Activated CD4-positive, alpha-beta T cell treated with anti-CD3 and anti-CD28 coated beads, Interleukin-2, amount 10 ng/mL, durations not matched to agents 7 days and 5 days (primary cell): ENCODE measurements at places on chromosomes 4 and X. TPM values are rescaled to one million over a fixed set of nuclear protein-coding genes. Genes with fewer than 3 reads are reported as not detected.
A peak's percentile ranks its signal among the peaks of the same experiment; 100 is the strongest.

GRCh38 chr4:14716691-14717090 lies 285.6 kb upstream of the CPEB2 start:
- no peak for DNase-seq

DNA sequence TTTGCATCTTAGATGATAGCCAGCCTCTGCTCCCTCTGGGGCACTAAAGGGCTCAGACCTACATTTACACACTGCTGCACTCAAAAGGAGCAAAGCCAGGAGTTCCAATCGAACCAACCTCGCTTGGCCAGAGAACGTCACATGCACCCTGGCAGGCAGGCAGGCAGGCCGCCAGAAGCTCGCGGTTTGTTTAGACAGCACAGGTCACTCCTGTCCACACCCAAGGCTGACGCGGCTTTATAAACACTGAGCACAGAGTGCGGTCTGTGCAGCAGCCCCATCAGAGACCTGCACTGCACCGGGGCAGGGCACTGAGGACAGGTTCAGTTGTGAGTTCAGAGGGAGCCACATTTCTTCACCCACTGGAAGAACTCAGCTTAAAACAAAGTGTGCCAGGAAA lies 143.9 kb downstream of the BCOR start:
- DNase-seq, result no peak

DNA sequence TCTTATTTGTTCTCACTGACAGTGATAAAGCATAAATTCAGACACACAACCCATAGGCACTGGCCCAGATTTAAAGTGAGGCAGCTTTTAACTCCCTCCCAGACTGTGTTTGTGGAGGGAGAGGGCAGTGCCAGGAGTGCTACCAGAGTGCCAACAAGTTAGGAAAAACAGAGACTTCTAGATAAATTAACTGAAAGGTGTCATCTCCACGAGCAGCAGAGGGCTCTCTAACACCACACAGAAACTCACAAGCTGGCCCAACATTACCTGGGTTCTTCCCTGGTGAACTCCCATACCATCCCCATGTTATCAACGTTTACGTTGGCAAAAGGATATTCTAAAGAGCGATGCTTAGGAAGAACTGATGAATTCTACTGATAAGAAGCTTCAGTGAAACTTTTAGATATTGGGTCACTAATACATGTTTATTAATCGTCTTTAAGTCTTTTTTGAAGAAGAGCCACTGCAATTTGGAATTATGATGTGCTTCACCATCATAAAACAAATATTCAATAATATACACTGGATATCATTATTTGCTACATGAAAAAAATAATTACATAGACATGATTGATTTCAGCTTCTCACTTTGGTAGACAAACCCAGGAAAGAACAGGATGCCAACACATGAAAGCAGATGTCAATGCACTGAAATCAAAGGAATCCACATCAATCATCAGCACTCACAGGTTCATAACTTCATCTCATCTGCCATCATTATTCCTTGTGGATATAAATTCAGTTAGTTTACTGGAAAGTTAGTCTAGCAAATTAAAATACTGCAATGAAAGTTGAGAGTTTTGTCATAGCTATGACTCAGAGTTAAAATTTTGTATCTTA lies 121.2 kb upstream of the NAP1L5 start:
- peak; percentile 56 for DNase-seq

Gene PARM1
- not detected for total RNA-seq

DNA sequence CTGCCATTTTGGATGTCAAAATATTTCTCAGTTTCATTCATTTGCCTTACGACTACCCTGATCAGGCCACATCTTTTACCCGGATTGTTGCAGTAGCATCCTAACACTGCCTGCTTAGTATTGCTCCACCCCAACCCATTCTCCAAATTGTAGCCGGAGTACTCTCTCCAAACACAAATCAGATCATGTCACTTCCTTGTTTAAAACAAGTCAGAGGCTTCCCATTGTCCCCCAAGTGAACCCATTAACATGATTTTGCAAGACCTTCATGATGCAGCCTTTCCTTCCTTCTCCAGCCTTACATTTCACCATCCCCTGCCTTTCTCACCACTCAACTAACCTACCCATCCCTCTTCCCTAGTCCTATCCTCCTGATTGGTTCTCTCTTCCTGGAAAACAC lies 53.1 kb downstream of the FANCB start:
- DNase-seq, result no peak

DNA sequence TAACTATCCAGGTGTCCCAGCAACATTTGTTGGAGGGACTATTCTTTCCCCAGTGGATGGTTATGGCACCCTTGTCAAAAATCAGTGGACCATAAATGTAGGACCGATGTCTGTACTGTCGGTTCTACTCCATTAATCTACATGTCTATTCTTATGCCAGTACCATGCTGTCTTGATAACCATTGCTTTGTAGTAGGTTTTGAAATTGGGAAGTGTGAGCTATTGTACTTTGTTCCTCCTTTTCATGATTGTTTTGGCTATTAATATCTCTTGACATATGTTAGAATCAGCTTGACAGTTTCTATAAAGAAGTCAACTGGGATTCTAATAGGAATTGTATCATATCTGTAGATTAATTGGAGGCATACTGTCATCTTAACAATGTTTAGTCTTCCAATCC lies 112.7 kb downstream of the HNRNPD start:
- DNase-seq, result no peak

DNA sequence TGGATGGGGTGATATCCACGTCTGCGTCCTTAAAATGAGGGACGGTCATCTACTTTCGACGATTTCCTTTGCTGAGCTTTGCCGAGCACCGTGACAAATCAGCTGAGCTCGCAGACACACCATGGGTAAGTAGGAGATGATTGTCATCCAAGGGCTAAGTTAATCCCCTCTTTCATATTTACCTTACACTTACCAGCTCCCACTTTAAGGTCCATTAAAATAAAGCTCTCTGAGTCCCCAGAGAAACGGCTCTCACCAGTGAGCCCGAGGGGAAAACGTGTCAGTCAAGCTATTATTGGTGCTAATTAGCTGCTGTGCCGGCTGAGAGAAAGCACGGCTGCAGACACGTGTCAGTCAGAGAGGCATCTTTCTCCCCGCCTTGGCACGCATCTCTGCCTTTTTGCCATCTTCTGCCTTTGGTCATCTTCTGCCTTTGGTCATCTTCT lies 72.2 kb downstream of the CRLF2 start:
- no peak for DNase-seq

Gene AVPR2
- not detected for total RNA-seq

Gene GPAT3
- 4.2 TPM for total RNA-seq

Gene CDKL5
- total RNA-seq, result 1.3 TPM

Gene NDUFC1
- total RNA-seq, result 42.4 TPM

DNA sequence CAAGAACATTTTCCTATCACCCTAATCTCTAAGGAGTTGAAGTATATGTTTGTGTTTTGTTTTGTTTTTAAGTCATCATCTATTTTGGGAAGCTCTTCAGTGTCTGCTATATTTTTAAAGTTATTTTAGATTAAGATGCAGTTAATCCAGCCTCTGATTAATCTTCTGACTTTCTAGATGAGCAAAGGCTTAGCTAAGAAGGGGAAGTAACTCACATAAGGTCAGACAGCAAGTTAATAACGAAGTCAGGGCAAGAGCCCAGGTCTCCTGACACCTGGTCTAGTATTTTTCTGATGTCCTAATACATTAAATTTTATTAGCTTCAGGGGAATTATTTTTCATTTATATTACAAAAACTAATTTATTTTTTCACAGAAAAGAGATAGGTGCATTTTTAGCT lies 168.5 kb downstream of the SOWAHB start:
- DNase-seq, result no peak

Gene ARMCX1
- 0.12 TPM for total RNA-seq

DNA sequence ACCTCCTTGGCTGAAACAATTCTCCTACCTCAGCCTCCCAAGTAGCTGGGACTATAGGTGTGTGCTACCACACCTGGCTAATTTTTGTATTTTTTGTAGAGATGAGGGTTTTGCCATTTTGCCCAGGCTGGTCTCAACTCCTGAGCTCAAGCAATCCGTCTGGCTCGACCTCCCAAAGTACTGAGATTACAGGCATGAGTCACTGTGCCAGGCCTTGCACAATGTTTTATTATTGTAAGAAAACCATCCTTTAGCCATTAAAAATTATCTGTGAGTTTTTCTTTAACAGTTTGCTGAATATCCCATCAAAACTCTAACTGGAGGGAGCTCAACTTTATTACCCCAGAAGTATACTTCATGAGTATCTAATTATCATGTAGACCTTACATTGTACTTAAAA lies 900.3 kb downstream of the PCDH7 start:
- DNase-seq, result no peak

DNA sequence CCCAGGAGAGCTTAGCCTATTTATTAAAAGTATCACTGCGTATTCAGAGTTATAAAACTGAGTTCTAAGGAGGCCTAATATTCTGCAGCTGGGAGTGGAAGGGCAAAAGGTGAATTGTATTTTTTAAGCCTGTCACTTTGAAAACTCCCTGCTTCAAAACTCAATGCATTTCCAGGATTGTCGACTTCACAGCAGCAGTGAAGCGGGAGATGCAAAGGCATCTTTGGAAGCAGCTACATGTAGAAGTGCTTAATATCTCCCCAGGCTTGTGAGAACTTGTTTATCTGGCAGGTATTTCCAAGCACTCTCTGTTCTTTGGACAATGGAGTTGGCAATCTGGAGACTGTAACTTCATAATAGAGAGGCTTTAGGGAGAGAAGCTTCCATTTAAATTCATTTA lies 717.5 kb upstream of the SLIT2 start:
- DNase-seq, result no peak

GRCh38 chr4:27702730-27703431 lies 842.2 kb downstream of the STIM2 start:
- DNase-seq, result no peak

GRCh38 chr4:20106921-20107320 lies 144.8 kb upstream of the SLIT2 start:
- no peak for DNase-seq

Gene CCDC158
- total RNA-seq, result not detected

- no peak for DNase-seq
These were observed 562.8 kb upstream of the IGFBP7 start for GRCh38 chr4:57672846-57673433.

DNA sequence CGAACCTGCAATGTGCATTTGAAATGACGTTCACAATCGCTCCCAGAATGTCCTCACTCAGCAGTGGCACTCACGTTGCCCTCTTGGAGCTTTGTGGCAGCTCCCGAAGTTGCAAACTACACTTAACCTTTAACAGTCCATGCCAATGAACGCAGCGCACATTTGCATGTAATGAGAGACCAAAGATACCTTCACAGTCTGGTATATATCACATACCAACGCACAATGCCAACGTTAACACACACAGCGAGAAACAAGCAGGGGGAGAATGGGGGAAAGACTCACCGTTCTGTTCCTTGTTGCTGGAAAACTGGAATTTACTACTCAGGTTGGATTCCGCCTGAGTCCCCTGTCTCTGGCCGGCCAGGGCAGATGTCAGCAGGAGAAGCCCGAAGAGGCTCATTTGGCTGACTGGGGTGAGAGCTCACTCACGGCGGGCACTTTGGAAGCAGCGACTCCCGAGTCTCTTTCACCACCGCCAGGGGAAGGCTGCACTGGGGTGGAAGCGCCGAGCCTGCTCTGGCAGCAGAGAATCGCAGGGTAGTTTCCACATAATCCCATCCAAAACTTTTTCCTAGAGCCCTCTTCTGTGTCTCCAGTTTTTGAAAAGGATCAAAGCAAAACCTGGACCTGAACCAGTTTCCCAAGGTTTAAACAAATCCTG lies 966 bp downstream of the PDGFC start:
- no peak for DNase-seq

DNA sequence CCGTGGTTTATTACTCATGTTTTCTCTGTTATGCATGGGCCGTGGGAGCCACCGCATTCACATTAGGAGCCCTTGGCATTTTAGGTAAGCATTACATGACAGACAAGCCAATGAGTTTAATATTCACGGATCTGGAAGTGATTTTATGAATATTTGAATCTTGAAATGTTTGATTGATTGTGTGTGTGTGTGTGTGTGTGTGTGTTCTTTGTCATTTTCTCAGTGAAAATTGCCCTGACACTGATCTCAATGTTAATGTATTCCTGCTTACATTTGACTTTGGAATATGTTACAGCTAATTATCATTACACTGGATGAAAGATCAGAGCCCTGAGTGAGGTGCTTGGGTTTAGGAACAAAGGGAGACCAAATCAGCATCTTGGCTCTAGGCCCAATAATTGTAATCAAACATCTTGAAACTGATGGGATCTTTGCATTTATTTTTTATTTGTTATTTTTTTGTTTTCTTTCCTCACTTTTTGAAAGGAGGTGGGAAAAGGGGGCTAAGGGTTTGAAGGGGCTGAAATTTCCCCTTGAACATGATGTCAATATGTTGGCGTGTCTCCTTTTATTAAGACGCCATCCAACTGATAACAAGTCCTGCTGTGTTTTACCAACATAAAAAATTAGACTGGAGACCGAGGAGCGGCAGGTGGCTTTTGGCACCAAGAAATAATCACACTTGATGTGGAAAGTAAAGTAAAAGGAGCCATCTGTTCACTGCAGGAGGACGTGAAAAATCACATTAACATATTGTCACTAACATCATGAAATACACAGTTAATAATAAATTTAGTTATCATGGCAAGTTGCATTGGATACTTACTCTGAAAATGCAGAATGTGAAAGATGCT lies 5.2 kb upstream of the GK2 start:
- DNase-seq, result no peak

Gene POU4F2
- not detected for total RNA-seq

DNA sequence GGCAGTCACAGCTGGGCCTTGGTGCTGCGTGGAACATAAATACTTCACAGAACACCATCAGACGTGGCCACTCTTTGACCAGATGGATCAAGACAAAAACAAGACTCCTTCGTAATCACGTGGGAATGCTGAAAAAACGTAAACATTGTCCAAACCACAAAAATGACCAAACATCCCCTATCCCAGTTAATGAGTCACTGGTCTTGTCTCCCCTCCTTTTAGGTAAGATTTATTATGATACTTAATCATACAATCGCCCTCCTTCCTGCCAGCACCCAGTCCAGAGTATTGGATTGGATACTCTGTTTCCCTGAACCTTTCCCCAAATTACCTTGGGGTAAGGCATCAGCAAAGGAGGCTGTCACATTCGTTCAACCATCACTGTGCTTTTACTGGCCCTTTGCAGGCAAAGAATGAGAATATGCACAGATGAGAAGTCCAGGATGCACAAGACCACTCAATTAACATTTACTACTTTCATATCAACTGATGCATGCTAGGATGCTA lies 601 bp upstream of the TCEANC start:
- DNase-seq, result no peak

Gene RAI2
- total RNA-seq, result 0.07 TPM

DNA sequence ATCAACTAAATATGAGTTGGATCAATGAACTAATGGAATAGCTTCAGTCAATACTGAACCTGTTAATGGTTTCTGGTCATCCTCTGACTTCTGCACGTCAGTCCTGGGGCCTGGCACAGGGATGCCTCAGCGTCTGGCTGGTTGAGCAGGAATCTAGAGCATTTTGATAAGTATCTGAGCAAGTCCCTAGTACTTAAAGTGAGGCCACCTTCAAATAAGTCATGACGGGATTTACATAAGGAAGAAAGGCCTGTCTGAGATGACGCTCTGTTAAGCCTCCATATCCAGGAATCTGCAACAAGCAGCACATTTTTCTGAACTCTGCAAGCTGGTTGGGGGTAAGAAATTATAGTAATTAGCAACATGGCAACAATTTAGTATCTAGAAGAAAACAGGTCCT lies 83.2 kb upstream of the TBC1D9 start:
- no peak for DNase-seq

GRCh38 chrX:49276671-49277534 lies 7.3 kb downstream of the PPP1R3F start:
- DNase-seq, result no peak

- DNase-seq, result no peak
These were observed 95.6 kb downstream of the PHOX2B start for GRCh38 chr4:41652971-41653370.
